Activated T-helper 9 cell treated with anti-CD3 and anti-CD28 coated beads, Interleukin-2, amount 50 U/mL, for 16 hours (primary cell): ENCODE measurements at places on chromosomes 13 and 19.

DNA sequence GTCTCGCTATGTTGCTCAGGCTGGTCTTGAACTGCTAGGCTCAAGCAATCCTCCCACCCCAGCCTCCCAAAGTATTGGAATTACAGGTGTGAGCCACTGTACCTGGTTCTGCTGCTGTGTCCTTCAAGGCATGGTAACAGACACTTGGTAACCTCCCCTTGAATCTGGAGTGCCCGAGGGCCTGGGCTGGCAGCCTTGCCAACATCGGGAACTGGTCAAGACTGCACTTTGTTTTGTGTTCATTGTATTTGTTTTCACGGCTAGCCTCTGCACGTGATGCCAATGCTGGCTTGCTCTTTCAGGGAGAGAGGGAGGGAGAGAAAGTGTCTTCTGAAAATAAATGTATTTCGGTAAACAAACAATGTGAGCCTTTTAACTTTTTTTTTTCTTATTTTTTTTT lies 12.0 kb downstream of the CERS4 start:
- DNase-seq, result no peak

- DNase-seq, result no peak
Measured at GRCh38 chr13:113904411-113904810, 40.5 kb upstream of the GAS6 start.

DNA sequence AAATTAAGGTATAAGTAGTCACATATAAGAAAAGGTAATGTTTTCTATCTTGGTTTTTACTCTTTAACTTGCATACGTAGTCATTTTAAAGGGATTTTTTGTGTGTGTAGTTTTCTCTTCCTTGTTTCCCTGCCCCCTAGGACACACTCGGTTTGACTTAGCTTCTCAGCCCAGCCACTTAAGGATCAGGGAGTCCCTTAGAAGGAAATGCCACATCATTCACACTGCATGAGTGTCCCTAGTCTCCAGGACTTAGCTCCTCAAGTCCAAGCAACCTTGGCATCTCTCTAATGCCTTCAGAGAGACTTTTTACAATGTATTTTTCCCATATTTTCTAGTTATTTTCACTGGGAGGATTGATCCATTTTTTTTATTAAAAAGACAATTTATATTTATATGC lies 1407.7 kb downstream of the EFNB2 start:
- DNase-seq, result no peak

- no peak for DNase-seq
Measured at GRCh38 chr19:47155148-47155547, 24.5 kb downstream of the SAE1 start.

DNA sequence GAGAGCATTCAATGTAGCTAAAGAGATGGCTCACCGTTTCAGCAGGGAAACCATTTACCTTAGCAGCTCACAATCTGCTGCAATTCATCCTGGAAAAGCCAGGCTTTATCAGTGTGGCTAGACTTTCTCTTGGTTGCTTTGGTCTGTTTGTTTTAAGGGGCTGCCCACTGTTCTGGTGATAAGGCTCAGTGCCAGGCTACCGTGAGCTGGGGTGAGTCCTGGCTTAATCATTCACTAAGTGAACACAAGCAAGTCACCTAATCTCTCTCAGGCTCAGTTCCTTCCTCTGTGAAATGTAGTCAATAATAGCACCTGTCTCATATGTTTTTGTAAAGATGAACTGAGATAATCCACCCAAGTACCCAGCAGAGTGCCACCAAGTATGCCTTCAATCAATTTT lies 229.0 kb downstream of the TEX29 start:
- DNase-seq, result no peak

- DNase-seq, result no peak
Measured at GRCh38 chr13:91304741-91305140, 42.7 kb upstream of the MIR17HG start.

- DNase-seq, result no peak
Measured at GRCh38 chr13:106701771-106702341, 133.9 kb upstream of the ARGLU1 start.

GRCh38 chr13:49806126-49806536 lies 13.6 kb upstream of the KPNA3 start:
- no peak for DNase-seq

- no peak for DNase-seq
Measured at GRCh38 chr13:78147905-78148304, 229.3 kb upstream of the EDNRB start.

- no peak for DNase-seq
Measured at GRCh38 chr19:33132425-33132824, 511 bp downstream of the WDR88 start.

GRCh38 chr13:30124131-30124768 lies 183.1 kb downstream of the KATNAL1 start:
- no peak for DNase-seq

DNA sequence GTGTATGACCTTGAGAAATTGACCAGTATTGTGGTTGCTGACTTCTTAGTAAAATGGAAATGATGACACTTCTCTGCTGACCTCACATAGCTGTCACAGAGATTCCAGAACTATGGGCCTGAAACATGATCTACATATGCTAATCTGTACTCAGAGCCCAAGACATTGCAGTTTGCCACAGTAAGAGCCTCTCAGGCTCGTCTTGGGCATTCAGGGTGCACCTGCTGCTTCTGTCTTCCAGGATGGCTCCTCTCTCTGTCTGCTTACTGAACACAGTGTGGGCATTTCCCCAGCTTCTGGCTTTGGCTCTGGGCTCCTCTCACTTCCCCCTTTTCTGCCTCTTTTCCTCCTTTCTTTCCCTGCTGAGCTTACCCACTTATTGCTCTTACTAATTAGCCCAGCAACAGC lies 22.3 kb upstream of the SLC46A3 start:
- DNase-seq, result no peak

GRCh38 chr19:57611113-57611512 lies 2.9 kb upstream of the ZNF134 start:
- no peak for DNase-seq

DNA sequence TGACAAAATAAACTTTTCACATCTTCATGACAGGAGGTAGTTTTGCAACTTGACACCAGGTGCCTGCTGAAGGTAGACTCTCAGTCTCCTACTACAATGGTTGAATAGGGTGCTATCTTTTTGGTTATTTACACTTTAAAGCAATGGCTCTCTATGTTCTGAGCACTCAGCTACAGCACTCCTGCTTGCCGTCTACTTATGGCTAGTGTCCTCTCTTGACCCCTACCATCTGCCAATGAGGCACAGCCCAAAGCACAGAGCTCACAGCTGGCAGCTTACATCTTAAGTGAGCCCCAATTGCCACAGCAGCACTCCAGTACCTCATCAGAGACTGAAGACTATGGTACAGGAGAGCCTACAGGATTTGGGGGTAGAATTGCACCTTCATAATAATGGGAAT lies 11.4 kb downstream of the ZNF708 start:
- no peak for DNase-seq

DNA sequence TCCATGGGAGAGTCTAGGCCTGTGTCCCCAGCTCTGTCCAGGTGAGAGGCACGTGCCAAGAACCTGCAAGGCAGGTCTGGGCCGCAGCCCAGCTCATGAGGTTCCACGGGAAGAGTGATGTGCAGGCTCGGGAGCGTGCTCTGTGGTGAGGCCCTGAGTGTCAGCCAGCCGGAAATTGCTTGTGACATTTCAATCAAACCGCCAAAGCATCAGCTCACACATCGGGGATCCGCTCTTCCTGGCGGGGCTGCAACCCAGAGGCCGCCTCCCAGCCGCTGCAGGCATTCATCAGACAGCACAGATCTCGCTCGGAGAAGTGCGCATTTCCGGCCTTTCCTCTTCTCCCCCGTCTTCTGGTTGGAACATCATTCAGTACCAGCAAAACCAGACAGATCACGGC lies 109.3 kb downstream of the KDM4B start:
- DNase-seq, result no peak

GRCh38 chr13:95387733-95388207 lies 86.5 kb upstream of the ABCC4 start:
- no peak for DNase-seq

DNA sequence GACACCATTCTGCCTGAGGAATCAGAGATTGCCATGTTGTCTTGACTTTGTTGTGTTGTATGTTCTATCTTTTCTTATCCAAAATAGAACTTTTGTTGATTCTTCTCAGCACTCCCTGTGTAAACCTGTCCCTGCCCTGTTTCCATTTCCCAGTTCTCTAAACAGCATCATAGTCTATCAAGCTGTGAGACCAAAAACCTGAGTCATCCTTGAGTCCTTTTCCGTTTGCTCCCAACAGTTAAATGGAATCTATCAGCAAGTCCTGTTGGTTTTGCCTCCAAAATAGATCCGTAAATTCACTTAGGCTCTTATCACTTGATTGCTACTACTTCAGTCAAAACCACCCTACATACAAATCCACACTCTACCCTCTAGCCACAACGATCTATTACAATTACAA lies 667.1 kb downstream of the PCDH9 start:
- DNase-seq, result no peak

- DNase-seq, result no peak
Measured at GRCh38 chr19:39319098-39319891, 1.4 kb downstream of the LRFN1 start.

DNA sequence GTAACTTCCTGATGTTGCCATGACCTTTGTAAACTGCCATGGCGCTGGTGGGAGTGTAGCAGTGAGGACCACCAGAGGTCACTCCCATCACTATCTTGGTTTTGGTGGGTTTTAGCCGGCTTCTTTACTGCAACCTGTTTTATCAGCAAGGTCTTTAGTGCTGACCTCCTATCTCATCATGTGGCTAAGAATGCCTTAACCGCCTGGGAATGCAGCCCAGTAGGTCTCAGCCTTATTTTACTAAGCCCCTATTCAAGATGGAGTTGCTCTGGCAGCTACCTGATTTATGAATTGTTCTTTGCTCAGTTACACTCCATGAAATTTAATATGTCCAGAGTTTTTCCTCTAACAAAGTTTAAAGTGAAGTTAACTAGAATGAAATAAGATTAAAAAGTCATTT lies 4.6 kb upstream of the EPS15L1 start:
- DNase-seq, result no peak

GRCh38 chr19:28889941-28890670 lies 322.8 kb downstream of the UQCRFS1 start:
- no peak for DNase-seq

- no peak for DNase-seq
Measured at GRCh38 chr13:48783181-48783630, 129.5 kb downstream of the CYSLTR2 start.

GRCh38 chr19:14425696-14426138 lies 6.6 kb upstream of the DDX39A start:
- DNase-seq, result no peak

GRCh38 chr19:40690693-40691420 lies 406 bp upstream of the NUMBL start:
- DNase-seq, result peak; percentile 86

- no peak for DNase-seq
Measured at GRCh38 chr13:28010046-28010445, 21.6 kb upstream of the URAD start.

DNA sequence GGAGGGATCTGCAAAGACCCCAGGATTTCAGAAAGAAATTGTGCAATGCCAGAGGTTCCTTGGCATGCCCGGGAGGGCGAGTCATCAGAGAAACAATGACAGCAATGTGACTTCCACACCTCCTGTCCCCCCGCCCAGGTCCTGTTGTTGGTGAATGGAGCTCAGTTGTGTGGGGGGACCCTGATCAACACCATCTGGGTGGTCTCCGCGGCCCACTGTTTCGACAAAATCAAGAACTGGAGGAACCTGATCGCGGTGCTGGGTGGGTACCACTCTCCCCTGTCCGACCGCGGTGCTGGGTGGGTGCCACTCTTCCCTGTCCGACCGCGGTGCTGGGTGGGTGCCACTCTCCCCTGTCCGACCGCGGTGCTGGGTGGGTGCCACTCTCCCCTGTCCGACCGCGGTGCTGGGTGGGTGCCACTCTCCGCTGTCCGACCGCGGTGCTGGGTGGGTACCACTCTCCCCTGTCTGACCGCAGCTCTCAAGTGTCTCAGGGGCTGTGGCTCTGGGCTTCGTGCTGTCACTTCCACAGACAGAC lies 5.2 kb upstream of the F10 start:
- DNase-seq, result no peak

DNA sequence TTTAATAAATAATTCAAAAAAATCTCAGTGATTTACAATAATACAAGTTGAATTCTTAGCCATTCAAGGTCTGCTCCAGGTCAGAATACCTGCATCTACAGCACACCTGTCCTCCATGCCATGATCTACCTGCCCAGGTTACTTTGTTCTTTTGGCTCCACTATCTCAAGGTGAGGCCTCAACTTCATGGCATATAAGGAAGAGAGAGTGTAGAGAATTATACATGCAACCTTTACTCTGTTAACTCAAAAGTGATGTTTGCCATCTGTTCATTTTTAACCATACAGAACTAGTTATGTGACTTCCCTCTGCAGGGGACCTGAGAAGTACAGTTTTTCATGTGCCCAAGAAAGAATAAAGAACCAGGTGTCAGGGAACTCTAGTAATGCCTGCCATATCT lies 28.2 kb upstream of the MICU2 start:
- DNase-seq, result no peak

DNA sequence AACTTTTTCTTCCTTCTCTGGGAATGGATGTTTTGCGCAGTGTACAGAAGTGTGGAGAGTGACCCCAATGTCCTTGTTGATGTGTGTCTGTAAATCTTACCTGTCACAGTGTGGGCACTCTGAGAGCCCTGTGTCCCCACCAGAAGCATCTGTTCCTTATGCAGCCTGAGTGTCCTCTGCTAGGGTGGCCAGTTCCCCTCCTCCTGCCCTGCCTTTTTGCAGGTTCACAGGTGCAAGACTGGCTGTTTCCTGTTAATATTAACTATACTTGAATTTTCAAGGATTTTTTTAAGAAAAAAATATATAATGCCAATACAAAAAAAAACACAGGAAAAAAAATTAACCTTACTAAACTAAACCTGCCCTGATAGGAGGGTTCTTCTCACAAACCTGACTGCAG lies 12.0 kb upstream of the GRAMD1A start:
- DNase-seq, result no peak

GRCh38 chr19:51820011-51820410 lies 25.1 kb downstream of the FPR3 start:
- no peak for DNase-seq

- DNase-seq, result no peak
Measured at GRCh38 chr13:85313761-85314503, 485.3 kb downstream of the SLITRK6 start.

- peak; percentile 59 for DNase-seq
Measured at GRCh38 chr13:19959141-19959830, 759 bp downstream of the ZMYM2 start.

GRCh38 chr13:20356444-20356843 lies 124.3 kb upstream of the GJB6 start:
- DNase-seq, result no peak

DNA sequence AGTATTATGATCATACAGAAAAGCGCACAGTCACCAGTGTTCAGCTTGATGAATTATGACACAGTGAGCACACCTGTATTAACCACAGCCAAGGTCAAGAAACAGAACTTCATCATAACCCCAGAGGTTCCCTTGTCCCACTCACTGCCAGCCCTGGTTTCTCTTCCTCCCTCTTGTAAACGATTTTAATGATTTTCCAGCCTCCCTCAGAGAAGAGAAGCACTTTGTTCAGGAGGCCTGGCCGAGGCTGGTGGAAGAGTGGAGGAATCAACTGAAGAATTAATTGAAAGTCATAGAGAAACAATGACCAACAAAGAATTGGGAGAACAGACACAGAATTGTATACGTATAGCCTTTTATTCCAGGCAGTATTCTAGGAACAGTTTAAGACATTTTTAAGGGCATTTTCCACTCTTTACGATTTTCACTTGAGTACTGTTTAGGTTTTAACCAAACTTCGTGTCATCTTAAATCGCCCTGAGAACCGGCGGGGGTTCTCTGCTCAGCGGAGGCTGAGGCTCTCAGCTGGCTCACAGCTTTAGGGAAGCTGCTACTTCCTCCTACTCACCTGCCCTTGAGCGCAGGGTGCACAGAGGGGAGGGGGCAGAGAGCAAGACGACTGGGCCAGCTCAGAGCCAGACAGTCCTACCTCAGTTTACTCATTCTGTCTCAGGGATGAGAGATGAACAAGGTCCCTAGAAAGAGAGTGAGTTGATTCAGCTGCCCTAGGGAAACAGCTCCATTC lies 108.6 kb downstream of the AKAP11 start:
- no peak for DNase-seq
